ENCODE measurements at places on chromosomes 7 and 10.

DNA sequence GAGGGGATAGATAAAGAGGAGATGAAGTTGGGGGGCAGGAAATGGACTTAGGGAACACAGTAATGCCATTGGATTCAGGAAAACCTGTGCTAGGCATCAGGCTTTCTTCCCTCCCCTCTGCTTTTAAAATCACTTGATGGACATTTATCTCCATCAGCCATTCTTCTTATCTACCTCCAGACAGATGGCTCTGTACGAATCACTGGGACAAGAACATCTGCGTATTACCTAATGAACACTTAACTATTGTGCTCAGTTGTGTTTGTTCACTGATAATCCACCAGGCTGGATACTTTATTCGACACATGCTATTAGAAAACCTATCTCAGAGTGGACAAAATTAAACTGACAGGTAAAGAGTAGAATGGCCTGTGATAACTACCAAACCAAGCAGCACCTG, 40.0 kb downstream of the TNKS2 start:
- no peak for DNase-seq

- DNase-seq, result no peak
Measured at GRCh38 chr10:75166623-75166972, 44.0 kb upstream of the VDAC2 start.

GRCh38 chr10:47378183-47378510, 5.9 kb downstream of the ZNF488 start:
- no peak for DNase-seq

GRCh38 chr10:85012305-85012704, 683.9 kb downstream of the CCSER2 start:
- no peak for DNase-seq

- DNase-seq, result no peak
Measured at GRCh38 chr10:117710181-117710798, 167.7 kb downstream of the EMX2 start.

DNA sequence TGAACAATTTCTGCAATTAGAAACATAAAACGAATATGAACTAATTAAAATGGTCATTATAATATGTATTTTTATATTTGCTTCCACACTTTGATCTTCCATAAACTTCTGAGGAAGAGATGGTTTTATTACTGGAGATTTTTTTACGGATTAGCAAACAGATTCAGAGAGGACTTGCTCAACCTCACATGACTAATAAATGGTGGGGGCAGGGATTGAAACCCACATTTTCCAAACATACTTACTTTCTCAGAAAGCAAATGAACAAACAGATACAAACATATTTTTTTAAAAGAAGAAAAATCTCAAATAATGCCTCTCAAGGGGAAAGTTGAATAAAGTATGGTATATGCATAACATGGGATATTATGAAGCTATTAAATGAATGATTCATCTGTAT, 18.3 kb downstream of the ANKMY2 start:
- DNase-seq, result no peak

- DNase-seq, result no peak
Measured at GRCh38 chr7:18338910-18339523, 156.5 kb upstream of the HDAC9 start.

Measured in stimulated activated CD8-positive, alpha-beta memory T cell treated with anti-CD3 and anti-CD28 coated beads, Interleukin-4, amount 100 ng/mL, for 4 hours (primary cell).